ENCODE measurements at places on chromosomes 11 and 22.

- DNase-seq: no peak
Observed at GRCh38 chr11:119666061-119666460, 62.9 kb downstream of the NECTIN1 start.

DNA sequence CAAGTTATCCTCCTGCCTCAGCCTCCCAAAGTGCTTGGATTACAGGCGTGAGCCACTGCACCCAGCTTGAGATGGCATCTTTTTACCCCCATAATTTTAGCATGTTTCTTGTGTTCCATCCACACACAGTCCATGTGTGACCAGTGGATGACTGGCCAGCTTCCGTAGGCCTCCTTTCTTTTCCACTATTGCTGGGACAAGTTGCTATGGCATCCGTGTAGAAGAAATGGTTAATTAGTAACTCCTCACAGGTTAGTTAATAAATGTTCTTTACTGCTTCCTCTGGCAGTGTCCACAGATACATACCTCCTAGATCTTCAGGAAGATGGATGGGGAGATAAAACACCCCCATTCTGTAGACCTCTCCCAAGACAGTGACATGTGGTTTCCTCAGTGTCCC is 154.3 kb upstream of the RASSF10 start:
- no peak for DNase-seq

- no peak for DNase-seq
Observed at GRCh38 chr11:75349521-75350116, 1.8 kb downstream of the ARRB1 start.

- no peak for DNase-seq
Observed at GRCh38 chr22:44275631-44275995, 37.1 kb downstream of the SHISAL1 start.

DNA sequence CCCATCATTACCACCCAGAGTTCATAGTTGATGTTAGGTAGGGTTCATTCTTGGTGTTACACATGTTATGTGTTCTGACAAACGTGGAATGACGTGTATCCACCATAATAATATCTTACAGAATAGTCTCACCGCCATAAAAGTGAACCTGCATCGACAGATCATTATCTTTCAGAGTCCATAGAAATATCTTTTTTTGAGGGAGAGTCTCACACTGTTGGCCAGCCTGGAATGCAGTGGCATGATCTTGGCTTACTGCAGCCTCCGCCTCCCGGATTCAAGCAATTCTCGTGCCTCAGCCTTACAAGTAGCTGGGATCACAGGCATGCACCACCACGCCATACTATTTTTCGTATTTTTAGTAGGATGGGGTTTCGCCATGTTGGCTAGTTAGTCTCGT is 113.9 kb downstream of the BCR start:
- no peak for DNase-seq

DNA sequence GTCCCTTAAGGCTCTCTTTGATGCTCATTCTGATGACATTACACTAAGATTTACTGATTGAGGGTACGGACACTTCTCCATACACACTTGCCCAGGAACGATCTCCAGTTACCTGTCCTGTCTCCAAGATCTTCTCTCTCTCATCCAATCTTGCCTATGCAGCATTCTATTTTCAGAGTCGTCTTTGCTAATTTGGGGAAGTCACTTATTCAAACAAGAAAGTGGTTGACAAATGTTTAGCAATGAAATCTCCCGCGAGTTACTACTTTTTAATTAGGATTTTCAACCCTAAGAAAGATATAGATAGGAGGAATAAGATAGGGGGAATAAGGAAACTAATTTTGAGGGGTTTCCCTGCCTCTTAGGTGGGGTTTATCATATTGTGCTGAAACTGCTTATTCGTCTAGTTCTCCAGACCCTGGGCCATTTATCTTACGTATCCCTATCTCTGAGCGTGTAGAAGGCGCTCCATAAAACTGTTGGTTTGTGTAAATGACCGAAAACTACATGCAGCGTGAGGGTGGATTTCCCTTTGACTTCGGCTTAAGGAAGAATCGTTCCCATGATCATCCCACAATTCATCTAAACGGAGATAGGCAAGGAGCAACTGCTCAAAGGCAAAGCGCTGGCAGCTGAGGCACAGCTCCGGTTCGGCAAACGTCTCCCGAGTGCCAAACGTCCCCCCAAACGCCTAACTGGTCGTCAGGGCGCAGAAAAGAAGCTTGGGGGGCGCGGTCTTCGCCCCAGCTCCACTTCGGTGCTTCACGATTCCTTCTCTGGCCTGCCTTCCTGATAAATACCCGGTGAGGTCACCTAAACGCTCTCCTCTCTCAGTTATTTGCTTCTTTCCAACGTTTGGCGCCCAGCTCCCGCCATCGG is 804 bp downstream of the APIP start:
- no peak for DNase-seq

- DNase-seq: no peak
Observed at GRCh38 chr11:61138935-61139334, 22.3 kb downstream of the VPS37C start.

- DNase-seq: no peak
Observed at GRCh38 chr22:28012832-28013460, 93.9 kb upstream of the PITPNB start.

- no peak for DNase-seq
Observed at GRCh38 chr11:133519560-133519959, 12.7 kb downstream of the OPCML start.

GRCh38 chr22:21970800-21971617 is 11.6 kb downstream of the TOP3B start:
- DNase-seq: no peak

GRCh38 chr11:126601136-126601535 is 245.7 kb downstream of the ST3GAL4 start:
- no peak for DNase-seq

- no peak for DNase-seq
Observed at GRCh38 chr11:108097179-108097578, 24.2 kb upstream of the ACAT1 start.

- DNase-seq: no peak
Observed at GRCh38 chr11:12771875-12772274, 97.7 kb downstream of the TEAD1 start.

GRCh38 chr11:8707541-8708191 is 25.1 kb downstream of the RPL27A start:
- no peak for DNase-seq

DNA sequence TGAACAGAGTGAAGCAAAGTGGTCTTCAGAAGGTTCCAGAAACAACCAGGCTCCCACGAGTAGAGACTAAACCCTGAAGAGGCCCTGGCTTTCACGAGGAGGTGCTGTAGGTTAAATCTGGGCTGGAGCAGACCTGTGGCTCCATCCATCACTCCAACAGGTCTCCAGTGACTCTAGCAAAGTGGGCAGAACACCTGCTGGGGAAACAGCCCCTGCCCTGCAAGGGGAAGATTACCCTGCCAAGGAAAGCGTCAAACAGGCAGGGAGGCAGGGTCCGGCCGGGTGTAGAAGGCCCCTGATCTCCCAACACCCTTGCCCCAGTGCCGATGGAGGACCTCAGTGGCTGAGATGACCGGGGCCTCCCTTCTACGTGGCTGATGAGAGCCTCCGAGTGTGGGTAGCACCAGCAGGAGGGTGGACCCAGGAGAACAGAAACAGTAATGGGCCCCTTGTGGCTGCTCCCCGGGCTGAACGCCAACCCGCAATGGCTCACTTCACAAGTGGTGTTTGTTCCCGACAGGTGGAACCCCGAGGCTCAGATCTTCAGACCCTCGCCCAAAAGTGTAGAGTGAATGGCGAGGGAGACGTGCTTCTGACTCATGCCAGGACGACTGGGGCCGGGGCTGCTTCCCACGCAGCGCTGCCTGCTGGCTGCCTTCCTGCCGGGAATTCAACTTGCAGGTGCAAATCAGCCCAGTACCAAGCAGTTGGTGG is 112.0 kb downstream of the SHANK2 start:
- DNase-seq: no peak

DNA sequence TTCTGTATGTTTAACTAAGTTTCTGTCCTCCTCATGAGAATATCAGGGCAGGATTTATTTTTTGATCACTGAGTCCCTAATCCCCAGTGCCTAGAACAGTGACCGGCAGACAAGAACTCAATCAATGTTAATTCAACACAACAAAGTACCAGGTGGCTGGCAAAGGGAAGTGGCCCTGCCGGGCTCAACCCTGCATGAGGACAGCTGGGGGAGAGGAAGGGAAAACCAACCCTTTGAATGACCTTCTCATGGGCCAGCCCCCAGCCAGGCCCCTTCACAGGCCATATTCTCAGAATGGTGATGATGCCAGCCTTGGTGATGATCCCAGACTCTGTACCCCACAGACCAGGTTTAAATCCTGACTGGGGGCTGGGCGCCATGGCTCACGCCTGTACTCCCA is 1.4 kb upstream of the MFNG start:
- DNase-seq: no peak

GRCh38 chr22:36470162-36470993 is 11.1 kb downstream of the TXN2 start:
- peak; percentile 47 for DNase-seq

GRCh38 chr11:22699388-22699787 is 33.0 kb downstream of the GAS2 start:
- no peak for DNase-seq

DNA sequence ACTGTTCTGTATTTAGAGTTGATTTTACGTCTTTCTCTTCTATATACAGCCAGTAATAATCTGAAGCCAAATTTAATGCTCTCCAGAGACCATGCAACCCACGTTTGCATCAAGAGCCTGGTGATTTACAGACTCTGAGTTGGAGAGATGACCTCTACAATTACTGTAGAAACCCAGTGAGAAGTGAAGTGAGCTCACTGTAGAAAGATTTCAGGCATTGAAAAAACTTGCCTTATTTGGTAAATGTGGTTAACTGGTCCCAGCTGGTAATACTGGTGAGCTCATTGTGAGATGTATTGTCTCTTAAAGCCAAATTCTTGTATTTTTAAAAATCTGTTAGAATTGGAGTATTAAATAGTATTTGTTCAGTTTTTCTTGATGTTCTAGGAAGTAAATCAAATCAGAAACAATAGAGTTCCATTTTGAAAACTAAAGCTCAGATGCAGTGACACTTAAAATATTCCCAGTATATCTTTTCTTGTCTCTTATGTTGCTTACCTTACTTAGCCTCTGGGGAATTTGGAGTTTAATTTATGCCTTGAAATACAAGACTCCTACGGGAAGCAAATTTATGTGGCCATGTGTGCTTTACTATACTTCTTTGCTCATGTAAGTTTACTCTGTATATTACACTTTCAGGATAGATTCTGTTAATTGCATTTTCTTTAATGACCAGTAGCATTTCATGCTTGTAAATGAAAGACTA is 189.9 kb downstream of the ARHGAP42 start:
- DNase-seq: no peak
